ENCODE measurements at places on chromosomes 7 and 10.

GRCh38 chr7:133705596-133705995 lies 421.5 kb upstream of the LRGUK start:
- DNase-seq: no peak

- DNase-seq: no peak
These were observed 30.0 kb upstream of the PCGF5 start for GRCh38 chr10:91190388-91190870.

DNA sequence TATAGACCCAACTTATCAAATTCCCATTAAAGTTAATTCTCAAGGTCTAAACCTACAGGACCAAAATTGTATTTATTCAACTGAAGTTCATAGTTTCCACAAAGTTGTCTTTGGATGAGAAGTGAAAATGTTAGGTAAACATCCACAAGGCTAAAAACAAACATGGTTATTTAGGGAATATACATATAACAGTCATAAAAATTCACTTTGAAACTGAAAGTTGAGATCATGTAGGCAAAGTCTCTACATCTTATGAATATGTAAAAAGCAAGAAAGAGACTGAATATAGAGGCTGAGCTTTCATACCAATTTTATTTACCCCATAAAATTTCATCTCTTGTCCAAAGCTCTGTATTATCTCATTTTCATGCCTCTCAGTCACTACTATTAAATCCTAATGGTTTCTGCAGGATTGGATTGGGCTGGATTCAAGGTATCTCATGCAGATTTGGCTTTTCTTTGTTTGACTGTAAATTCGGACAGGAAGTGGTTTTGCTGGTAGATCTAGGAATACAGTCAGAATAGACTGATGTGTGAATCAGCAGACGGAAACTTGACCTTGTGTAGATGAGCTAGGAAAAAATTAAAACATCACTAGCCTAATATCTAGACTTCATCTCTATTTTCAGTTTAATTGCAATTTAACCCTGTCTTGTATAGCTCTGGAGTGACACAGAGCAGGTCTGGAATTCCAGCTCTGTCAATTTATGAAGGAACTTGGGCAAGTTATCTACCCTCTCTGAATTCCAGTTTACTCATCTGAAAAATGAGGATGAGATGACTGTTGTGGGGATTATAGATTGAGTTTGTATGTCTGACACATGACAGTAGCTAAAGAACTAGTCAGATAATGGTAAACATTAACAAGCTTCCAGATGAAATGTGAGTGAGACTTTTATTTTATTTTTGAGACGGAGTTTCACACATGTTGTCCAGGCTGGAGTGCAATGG lies 27.3 kb upstream of the SKAP2 start:
- no peak for DNase-seq

- no peak for DNase-seq
These were observed 823 bp downstream of the COPG2 start for GRCh38 chr7:130667593-130668257.

Data from HL-60 (cell line).